ENCODE measurements at places on chromosomes 2 and 18. TPM values are rescaled to one million over a fixed set of nuclear protein-coding genes. Genes with fewer than 3 reads are reported as not detected.
A peak's percentile ranks its signal among the peaks of the same experiment; 100 is the strongest.

DNA sequence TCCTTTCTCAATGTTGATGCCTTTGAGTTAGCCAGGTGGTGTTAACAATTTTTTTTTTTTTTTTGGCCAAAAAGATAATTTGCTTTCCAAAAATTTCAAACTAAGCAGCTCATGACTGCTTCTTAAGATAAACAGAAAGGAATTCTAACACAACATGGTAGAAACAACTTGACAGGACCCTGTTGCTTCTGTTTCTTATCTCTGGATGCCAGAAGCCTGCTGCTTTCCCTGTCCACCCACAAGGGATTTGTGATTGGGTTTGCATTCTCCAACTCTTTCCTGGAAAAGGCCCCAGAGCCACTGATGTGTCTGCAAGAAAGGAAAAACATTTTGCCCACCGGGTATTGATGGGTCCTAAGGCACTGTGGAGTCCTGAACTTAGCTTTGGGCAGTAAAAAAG lies 217.2 kb upstream of the PKDCC start:
- DNase-seq: no peak

DNA sequence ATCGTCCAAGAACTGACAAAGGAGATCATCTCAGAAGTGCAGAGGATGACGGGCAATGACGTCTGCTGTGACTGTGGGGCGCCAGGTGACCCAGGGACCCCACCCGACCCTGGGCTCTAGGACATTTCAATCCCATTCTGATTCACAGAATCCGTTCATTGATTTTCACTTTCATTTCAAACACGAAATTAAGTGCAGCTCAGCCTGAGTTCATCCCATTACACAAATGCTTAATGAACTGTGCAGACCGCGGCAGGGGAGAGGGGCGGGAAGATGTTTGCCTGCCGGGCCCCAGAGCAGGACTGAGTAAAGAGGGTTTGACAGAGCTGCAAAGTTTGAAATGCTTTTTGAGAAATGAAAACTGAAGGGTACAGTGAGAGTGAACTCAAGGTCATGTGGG lies 67.1 kb downstream of the ITGB1BP1 start:
- peak; percentile 33 for DNase-seq

GRCh38 chr18:23852236-23853045 lies 162.1 kb upstream of the TTC39C start:
- no peak for DNase-seq

- no peak for DNase-seq
Measured at GRCh38 chr18:9403795-9404564, 69.4 kb downstream of the TWSG1 start.

DNA sequence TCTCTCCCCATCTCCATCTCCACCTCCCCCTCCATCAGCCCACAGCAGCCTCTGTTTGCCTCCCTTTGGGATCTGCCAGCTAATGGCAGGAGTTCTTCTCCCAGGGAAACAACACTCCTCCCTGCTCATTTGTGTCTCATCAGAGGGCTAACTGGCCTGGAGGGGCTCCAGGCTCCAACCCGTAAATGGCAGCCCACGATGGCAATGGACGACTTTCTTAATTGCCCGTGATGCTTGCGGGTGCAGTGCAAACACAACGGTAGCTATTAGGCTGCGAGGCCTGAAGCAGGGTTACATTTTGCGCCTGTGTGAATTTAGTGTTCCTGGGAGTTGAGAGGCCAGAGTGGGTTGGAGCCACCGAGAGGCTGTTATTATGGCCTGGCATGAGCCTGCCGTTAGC lies 285.1 kb downstream of the TNS1 start:
- DNase-seq: no peak

DNA sequence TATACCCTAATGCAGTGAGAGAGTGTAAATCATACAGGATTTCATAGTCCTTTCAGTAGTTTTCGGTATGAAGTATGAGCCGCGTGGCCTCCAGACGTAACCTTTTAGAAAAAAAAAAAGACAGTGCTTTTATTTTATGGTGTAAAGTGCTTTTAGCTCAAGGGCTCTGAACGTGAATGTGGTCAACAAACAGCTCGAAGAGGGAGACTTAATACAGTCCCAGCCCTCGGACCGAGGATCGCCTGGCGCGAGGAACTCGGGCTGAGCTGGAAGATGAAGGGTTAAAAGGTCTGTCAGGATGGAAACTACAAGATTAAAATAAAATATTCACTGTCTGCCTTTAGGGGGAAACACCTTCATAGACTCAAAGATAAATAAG lies 4.0 kb upstream of the BCL11A start:
- DNase-seq: no peak

GRCh38 chr2:23520256-23520655 lies 135.3 kb downstream of the KLHL29 start:
- DNase-seq: no peak

DNA sequence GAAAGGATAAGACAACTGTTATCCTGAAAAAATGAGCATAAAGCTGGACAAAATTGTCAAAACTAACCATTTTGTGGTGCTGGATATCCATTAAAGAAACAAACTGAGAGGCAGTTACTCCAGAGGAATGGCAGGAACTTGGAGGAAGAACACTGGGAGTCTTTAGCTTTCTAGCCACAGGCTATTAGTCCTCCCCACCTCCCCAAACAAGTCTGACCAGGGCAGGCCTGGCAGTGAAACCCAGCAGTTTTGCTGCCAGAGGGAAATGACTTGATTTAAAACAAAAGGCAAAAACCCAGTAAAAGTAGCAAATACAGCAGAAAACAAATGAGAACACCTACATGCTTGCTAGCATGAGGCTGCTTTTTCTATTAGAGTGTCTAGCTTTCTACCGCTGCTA lies 34.9 kb downstream of the OSBPL1A start:
- DNase-seq: no peak

DNA sequence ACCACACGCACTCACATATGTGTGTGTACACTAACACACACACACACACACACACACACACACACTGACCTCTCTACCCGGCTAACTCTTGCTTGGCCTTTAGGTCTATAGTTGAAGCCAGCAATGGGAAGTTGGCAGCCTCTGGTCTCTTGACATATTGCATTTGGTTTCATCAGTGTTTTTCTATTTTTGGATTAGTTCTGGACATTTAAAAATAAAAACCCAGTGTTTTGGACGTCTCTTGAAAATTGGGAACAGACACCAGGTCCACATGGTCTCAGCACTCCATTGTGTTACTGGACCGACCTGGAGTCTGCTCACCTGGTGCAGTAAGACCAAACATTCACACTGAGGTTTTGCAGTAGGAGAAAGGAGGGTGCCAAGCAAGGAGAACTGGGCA lies 50.4 kb upstream of the AFF3 start:
- no peak for DNase-seq

The GAD1 gene
- 0.44 TPM for total RNA-seq

The ITM2C gene
- 72.0 TPM for total RNA-seq

The PROC gene
- not detected for total RNA-seq

The RESP18 gene
- not detected for total RNA-seq

All from glutamatergic neuron (in vitro differentiated cells).